ENCODE measurements at places on chromosomes 2 and 18. TPM values are rescaled to one million over a fixed set of nuclear protein-coding genes. Genes with fewer than 3 reads are reported as not detected.

- DNase-seq: no peak
Measured at GRCh38 chr18:63588909-63589308, 1.8 kb downstream of the SERPINB13 start.

- no peak for DNase-seq
Measured at GRCh38 chr2:72619626-72620025, 206.2 kb downstream of the EXOC6B start.

LYPD1 gene
- total RNA-seq: not detected

DNA sequence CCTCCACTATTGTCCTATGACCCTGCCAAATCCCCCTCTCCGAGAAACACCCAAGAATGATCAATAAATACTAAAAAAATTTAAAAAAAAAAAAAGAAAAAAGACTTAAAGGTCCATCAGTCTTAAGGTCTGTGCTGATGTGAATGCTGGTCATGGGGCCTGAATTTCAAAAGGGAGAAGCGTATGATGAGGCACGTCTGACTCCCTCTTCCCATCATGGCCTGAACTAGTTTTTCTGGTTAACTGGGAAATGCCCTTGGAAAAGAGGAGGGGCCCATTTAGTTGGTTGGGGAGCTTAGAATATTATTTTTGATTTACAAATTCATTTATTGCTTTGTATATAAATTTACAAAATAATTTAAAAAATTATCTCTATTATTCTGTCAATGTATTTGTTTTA lies 291.0 kb upstream of the CDH19 start:
- no peak for DNase-seq

DNA sequence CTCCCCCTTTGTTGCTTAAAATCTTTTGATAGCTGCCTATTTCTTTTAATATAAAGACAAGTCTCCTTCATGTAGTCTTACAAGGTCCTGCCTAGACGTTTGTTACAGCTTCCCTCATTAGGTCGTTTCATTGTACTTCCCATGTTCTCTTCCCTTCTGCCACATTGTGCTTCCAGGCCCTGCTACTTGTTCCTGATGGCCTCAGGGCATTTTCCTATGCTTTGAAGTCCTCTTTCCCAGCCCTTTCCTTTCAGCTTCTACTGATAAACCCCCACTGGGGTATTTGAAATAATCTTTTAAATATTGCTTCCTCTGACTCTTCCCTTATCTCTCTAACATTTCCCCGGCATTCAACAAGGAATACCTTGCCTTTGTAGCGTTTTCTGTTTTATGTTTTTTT lies 67.4 kb downstream of the UBE2E3 start:
- no peak for DNase-seq

- DNase-seq: no peak
Measured at GRCh38 chr2:234401426-234401825, 95.5 kb downstream of the ARL4C start.

SERPINB4 gene
- total RNA-seq: not detected

HOXD3 gene
- not detected for total RNA-seq

TMEM178A gene
- total RNA-seq: 1.5 TPM

DNA sequence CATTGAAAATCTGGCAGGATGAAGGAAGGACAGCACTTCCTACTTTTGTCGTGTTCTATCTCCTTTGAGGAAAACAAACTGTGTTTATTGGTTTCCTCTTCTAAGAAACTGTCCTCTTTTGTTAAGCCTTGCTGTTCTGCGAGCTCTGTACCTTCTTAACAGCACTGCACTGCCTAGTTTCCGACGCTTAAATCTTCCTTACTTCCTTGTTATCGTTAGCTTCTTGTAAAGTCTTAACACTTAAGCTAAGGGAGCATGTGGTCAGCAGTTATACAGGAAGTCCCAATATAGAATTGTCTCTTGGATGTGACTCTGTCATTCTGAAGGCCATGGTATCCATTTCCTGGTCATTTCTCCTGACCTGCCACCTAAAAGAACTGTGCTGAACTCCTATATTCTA lies 552.8 kb upstream of the NRP2 start:
- no peak for DNase-seq

ASXL3 gene
- not detected for total RNA-seq

UBE2F gene
- 73.6 TPM for total RNA-seq

DNA sequence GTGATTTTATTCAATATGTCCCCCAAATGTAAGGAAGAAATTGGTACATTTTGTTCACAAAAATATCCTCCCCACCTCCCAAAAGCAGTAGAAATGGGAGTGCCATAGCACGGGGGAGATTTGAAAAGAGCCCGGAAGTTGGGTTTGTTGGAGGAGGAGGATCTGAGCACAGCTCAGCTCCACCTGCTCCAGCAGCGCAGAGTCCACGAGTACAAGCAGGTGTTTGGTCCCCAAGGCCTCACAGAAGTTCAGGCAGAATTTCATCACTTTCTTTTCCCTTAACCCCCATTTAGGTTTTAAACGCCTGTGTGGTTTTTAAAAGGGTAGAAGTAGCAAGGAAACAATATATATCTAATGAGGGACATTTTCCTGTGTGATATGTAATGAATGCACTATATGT lies 56.0 kb downstream of the TRAPPC12 start:
- DNase-seq: no peak

DNA sequence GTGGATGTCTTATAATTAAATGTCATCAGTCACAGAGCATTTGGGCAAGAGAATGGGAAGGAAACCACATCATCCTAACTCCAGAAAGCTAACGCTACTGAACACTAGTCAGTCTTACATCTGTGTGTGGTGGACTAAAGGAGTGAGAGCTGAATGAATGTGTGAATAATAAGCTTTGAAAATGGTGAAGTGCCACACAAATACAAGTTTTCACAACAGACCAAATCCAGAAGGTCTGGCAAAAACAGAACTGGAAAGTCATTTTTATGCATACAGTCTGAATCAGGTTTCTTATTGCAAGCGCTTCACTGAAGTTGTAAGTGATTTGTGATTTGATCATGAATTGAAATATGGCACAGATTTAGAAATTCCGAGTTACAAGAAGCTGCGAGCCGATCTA lies 175.7 kb downstream of the ZNF516 start:
- DNase-seq: no peak

- no peak for DNase-seq
Measured at GRCh38 chr2:134934641-134935040, 16.0 kb downstream of the CCNT2 start.
